Stimulated activated CD8-positive, alpha-beta memory T cell treated with anti-CD3 and anti-CD28 coated beads, Interleukin-7, amount 100 ng/mL, for 1 hour (primary cell): ENCODE measurements at places on chromosomes 2 and 18.

DNA sequence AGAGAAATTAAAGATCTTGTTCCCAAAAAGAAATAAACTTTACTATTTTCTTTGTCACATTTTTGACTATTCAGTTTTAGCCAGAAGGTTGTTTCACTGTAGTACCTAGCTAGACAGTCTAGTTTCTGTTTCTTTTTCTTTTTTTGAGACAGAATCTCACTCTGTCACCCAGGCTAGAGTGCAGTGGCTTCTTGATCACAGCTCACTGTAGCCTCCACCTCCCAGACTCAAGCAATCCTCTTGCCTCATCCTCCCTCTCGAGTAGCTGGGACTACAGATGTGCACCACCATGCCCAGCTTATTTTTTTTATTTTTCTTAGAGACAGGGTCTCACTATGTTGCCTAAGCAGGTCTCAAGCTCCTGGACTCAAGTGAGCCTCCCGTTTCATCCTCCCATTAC lies 2.2 kb downstream of the RBM45 start:
- no peak for DNase-seq

DNA sequence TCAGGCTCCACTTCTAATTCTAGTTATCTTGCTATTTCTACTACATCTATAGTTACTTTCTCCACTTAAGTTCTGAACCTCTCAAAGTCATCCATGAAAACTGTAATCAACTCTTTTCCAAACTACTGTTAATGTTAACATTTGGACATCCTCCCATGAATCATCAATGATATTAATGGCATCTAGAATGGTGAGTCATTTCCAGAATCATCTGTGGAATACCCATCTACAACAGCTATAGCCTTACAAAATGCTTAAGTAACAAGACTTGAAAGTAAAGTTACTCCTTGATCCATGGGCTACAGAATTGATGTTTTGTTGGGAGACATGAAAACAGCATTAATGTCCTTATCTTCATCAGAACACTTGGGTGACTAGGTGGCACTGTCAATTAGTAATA lies 35.4 kb downstream of the BARD1 start:
- no peak for DNase-seq

- no peak for DNase-seq
These were observed 391.2 kb upstream of the HNRNPA3 start for GRCh38 chr2:176821350-176821749.

DNA sequence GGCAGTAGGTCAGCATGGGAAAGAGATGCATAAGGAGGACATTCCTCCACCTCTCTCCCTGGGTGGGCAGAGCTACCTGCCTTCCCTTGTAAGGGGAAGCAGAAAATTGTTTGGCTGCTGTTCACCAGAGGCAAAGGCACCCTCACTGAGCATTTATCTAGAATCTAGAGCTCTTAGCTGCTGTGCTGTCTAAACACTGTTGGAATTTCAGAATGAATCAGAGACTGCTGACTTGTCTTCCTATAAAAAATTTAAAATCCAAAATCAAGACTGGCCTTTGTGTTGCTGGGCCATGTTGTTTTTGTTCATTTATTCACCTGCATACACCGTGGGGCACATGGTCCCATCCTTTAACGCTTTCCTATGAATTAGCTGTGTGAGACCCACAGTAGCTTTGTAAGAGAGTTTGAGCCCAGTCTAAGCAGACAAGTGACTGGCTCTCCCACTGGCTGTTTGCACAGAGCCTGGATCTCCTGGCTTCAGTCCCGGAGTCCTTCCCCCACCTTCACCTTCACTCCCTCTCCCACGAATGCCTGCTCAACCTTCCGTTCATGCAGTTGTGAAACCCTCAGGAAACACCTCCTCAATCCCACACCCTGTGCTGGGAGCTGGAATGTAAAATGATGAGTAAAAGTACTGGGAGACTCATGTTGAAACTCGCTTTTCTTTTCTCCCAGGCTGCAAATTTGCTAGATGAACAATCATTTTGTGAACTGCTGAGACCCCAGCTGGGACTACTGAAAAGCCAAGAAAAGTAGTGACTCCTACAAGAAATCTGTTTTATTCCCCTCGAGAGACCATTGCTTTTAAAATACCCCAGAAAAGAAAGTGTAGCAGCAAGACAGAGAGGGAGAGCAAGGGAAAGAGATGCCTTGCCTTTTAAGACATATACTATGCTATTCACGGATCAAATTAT lies 76.2 kb downstream of the FAM168B start:
- DNase-seq, result no peak

DNA sequence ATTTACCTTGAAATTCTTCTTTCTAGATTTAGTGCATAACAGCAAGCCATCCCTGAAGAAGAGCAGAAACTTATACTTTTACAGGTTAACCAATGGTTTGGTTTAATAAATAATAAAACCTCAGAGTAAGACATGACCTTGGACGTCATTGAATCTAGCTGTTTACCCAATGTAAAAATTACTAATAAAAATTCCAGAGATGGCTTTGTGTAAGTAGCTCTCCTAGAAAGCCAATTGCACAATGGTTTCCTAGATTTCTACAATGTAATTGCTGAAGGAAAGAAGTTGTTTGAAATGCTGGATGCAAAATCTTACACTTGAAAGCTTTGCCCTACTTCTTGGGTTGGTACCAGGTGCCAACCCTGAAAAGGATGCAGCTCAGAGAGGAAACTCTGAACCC lies 1.5 kb downstream of the XDH start:
- no peak for DNase-seq

DNA sequence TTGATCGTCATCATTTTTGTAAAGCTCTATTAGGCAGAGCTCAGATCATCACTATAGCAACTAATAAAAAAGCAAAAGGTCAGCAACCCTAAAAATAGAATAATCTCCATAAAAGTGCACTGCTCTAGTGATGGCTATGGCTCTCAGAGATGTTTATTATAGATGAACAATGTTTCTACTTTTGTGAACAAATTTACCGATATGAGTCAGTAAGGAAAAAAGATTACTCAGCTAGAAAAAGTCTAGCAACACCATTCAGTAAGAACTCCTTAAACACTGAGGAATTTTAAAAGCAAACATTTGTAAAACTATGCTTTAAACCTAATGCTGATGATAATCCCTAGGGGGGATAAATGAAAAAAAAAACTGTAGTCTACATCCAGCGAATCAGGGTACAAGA lies 69.6 kb downstream of the ACVR1C start:
- no peak for DNase-seq

GRCh38 chr2:48428449-48428848 lies 101.5 kb upstream of the STON1 start:
- DNase-seq, result no peak

- DNase-seq, result no peak
These were observed 53.4 kb downstream of the BOLA3 start for GRCh38 chr2:74094291-74094690.

GRCh38 chr2:149001496-149001895 lies 37.0 kb upstream of the LYPD6B start:
- DNase-seq, result no peak

GRCh38 chr2:60899230-60899891 lies 18.0 kb downstream of the REL start:
- no peak for DNase-seq

GRCh38 chr2:169069341-169069740 lies at the start of gene DHRS9:
DHRS9 (plus strand) TSS chr2:169069563; CDS start chr2:169081582, 12,019 bp downstream.
- DNase-seq, result no peak
